ENCODE measurements at places on chromosomes 2 and 18. TPM values are rescaled to one million over a fixed set of nuclear protein-coding genes. Genes with fewer than 3 reads are reported as not detected.

DNA sequence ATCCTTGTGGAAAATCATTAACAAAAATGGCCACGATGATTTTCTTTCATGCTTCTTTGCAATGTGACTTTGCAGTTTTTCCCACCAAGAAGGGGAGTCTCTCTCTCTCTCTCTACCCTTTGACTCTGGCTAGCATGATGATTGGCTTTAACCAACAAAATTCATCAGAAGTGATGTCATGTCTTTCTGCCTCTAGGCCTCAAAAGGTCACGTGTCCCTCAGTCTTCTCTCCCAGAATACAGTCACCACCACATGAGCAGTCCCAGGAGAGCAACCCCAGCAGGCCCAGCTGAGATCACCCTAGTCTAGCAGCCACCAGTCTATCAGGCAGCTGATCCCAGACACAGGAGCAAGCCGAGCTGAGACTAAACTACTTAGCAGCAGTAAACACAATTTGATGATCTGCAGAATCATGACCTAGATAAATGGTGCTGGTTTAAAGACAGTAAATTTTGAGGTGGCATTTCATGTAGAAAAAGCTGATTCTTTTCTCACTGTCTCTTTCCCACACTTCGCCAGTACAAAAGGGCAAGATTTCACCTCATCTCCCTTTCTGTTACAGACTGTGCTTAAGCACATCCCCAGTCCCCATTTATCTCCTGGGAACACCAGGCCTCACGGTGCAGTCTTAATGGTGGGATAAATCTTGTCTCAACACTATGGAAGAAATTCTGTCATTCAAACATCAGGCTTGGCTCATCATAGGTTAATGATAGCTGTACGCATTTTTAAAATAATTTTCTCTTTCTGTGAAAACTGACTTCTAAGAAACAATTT, 132.7 kb downstream of the SCG2 start:
- no peak for DNase-seq

GRCh38 chr2:225226441-225226840, 173.1 kb upstream of the NYAP2 start:
- DNase-seq = no peak

- DNase-seq = no peak
These were observed 4.7 kb downstream of the WDR54 start for GRCh38 chr2:74426181-74426758.

- no peak for DNase-seq
These were observed 25.6 kb upstream of the CXXC1 start for GRCh38 chr18:50313031-50313607.

- DNase-seq = no peak
These were observed 10.2 kb downstream of the FECH start for GRCh38 chr18:57576316-57576715.

DNA sequence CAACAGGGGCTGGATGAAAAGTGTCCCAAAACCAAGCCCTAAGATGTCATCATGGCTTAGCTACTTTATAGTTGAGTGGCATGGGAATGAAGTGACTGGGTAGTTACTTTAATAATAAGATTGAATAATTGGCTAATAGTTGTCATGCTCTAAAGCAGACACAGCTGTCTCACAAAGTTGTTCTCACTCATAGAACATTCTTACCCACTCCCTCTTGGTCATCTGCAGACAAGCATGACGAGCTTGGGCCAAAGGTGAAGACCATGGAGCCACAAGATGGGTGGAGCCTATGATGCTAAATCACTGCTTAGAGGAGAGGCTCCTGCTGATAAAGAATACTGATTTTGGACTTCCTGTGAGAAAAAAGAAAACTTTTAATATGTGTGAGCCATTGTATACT, 62.4 kb upstream of the MMADHC start:
- DNase-seq = no peak

TCF23 gene
- total RNA-seq = not detected

FN1 gene
- 416 TPM for total RNA-seq

DNA sequence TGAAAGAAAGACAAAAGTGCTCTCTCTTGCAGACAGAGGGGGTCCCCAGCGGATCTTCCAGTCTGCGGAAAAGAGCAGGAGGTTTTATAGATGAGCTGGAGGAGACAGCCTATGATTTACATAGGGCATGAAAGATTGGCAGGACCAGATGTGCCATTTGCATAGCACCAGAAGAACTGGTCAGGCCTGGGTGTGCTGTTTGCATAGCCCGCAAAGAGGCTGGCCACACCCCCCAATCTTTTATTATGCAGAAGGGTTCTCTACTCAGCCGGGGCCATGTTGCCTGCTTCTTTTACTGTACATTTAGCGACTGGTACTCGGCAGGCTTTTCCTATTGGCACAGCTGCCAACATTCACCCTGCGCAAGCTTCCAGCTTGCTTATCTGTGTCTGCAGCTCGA, 317.6 kb downstream of the GALR1 start:
- DNase-seq = no peak

PTPRN gene
- not detected for total RNA-seq

- peak; percentile 41 for DNase-seq
These were observed 45.4 kb downstream of the TTN start for GRCh38 chr2:178761759-178762371.

OTOS gene
- total RNA-seq = not detected

GRCh38 chr2:85662899-85663593, 5.0 kb downstream of the SFTPB start:
- peak; percentile 85 for DNase-seq

GRCh38 chr2:32780961-32781360, 153.1 kb downstream of the TTC27 start:
- no peak for DNase-seq

HOXD8 gene
- total RNA-seq = 20.9 TPM

- no peak for DNase-seq
These were observed 11.3 kb upstream of the ERBB4 start for GRCh38 chr2:212549941-212550340.

LHCGR gene
- total RNA-seq = not detected

- no peak for DNase-seq
These were observed 3.5 kb upstream of the NFATC1 start for GRCh38 chr18:79392226-79392625.

- DNase-seq = no peak
These were observed 956.2 kb upstream of the LRATD1 start for GRCh38 chr2:13676269-13676668.

GRCh38 chr18:44652722-44653121, 28.0 kb upstream of the SETBP1 start:
- DNase-seq = no peak

- DNase-seq = no peak
These were observed 1.6 kb upstream of the GPR45 start for GRCh38 chr2:105239924-105240323.

DNA sequence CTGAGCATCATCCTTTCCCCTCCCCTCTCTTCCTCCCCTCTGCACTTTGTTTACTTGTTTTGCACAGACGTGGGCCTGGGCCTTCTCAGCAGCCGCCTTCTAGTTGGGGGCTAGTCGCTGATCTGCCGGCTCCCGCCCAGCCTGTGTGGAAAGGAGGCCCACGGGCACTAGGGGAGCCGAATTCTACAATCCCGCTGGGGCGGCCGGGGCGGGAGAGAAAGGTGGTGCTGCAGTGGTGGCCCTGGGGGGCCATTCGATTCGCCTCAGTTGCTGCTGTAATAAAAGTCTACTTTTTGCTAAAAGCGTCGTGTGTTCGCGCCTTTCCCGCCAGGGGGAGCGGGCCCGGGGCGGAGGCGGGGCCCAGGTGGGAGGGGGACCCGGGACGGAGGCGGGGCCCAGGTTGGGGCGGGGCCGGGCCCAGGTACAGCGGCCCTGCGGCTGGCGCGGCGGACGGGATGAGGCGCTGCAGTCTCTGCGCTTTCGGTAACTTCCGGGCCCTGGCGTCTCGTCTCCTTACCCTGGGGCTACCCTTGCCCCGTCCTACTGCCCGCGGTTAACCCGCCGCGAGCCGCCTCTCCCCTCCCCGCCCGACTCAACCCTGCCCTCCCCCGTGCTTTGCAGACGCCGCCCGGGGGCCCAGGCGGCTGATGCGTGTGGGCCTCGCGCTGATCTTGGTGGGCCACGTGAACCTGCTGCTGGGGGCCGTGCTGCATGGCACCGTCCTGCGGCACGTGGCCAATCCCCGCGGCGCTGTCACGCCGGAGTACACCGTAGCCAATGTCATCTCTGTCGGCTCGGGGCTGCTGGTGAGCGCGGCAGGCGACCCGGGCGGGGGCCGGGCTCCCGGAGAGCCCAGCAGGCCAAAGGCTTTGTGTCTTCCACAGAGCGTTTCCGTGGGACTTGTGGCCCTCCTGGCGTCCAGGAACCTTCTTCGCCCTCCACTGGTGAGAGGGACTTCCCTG, at the start of gene KRTCAP3:
Gene KRTCAP3 (plus strand): TSS at position 424 of the 962 bp plus-strand sequence. CDS start 32 bp downstream, at position 456.
- DNase-seq = no peak

DNA sequence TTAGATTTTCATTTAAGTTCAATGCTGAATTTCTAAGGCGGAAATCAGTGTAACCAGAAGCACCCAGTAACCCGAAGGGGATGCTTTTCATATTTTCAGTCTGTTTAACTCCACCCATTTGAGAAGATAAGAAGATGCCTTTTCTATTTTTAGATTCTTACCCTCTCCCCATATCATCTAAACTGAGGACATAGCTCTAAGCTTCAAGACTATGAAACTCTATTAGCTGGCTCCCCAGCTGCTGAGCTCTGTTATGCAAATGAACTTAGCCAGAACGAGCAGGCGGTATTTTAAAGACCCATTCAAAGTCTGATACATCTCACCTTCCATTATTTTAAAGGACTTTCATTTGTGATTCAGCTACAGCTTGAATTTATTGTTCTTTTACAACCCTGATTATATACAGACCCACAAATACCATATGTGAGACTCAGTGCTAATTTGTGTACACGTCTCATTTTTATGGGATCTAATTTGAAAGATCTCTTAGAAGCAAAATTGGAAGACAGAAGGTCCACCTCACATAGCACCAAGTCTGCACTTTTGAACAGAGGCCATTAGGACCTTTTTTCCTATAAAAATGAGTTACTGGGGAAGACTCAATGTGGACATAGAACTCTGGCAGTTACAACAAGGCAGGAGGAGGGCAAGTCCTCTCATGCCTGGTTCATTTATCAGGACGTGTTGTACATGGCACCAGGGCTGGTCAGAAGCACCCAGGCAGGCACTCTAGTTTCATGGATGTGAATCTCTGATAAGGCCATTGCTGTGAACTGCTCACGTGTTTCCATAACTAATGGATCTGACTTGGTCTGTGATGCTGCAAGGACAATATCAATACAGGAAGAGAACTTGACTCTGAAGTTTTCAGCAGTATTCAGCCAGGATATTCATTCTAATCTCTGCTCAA, 16.3 kb downstream of the CDC42EP3 start:
- DNase-seq = no peak

- DNase-seq = no peak
These were observed 66.2 kb downstream of the CRACDL start for GRCh38 chr2:98869870-98870269.

- no peak for DNase-seq
These were observed 119.6 kb upstream of the PTPRM start for GRCh38 chr18:7447318-7448028.

- no peak for DNase-seq
These were observed 656 bp downstream of the LRRTM4 start for GRCh38 chr2:77521548-77521891.

DNA sequence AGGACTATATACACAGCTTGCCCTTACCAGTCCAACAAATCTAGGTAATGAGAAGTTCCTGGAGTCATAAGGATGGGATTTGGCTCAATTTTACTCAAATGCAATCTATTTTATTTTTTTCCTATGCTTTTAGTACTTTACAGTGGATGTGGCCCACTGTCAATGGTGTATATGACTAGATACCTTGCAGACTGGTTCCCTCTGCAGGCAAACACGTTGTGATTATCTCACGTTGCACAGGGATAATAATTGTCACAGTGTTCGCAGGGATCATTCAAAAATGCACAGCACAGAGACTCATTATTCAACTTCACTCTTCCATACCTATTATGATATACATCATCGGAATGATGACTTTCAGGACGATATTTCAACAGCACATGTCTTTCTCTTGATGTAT, 359.7 kb downstream of the MBD2 start:
- no peak for DNase-seq

- peak; percentile 48 for DNase-seq
These were observed 298.2 kb downstream of the CDCA7 start for GRCh38 chr2:173652767-173653431.

RPRM gene
- not detected for total RNA-seq

GMCL1 gene
- total RNA-seq = 6.5 TPM

DNA sequence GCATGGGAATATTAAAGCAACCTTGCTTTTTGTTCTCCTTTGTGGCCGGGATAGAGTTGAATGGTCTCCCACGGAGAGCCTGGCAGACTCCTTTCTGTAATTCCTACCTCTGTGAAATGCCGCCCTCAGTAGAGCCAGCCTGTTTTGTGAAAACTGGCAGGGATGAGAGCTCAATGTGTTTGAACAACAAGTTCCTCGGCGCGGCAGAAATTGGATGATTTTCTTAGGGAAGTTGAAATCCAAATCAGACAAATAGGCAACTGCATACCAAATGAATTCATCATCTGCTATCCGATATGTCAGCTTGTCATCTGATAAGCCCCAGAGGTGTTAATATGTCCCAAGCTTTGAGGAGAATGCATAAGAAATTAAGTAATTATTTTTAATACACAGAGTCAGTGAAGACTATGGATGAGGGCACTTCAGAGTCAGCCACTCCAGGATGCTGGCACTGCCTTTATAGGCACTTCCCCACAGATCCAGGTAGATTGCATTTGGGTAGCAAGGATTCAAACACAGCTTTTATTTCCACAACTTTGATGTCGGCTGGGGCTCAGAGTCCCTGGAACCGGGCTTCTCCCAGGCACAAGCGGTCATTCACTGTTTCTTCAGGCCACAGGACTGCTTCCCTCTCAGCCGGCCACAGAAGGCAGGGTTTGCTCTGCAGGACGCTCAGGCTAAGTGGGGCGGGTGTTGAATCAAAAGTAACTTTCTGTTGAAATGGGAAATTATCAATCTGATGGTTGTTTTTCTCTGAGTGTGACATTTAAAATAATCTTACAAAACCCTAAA, 82.8 kb upstream of the REV1 start:
- DNase-seq = no peak

DNA sequence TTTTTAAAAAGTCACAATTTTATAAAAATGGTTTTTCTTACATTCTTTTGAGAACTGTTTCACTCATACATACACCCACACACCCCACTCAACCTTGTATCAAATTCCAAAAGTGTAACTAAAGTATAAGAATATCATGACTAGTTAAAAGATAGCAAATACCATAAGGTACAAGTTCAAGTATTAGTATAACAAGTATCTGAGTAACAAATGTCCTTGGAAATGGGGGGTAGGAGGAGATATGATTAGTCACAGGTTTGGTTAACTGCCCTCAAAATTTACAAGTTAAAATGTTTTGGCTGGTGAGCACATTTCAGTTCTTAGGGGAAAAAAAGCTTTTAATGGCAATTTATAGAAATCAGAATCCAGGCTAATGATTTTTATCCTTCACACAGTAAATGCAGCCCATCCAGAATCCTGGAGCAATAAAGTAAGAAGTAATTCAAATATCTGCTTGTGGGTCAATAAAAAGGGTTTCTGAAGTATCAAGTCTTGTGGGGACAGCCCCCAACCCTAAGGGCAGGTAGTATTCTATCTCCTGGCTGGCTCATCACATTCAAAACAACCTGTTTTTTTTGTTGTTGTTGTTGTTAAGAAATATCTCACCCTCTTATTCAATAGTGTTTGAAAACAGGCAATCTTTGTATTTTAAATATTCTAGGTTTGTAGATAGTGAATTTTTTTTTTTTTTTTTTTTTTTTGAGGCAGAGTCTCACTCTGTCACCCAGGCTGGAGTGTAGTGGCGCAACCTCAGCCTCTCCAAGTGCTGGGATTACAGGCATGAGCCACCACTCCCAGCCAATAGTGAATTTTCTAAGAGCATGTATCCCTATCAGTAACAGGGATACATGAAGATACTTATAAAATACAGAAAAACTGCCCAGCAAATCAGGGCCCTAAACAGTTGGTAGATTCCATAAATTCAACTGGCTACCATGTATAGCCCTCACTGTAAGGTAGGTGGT, 14.5 kb downstream of the IAH1 start:
- no peak for DNase-seq
